ENCODE measurements at places on chromosomes 2 and 18.
A peak's percentile ranks its signal among the peaks of the same experiment; 100 is the strongest.

- DNase-seq = no peak
Observed at GRCh38 chr2:16466133-16466820, 199.4 kb downstream of the CYRIA start.

DNA sequence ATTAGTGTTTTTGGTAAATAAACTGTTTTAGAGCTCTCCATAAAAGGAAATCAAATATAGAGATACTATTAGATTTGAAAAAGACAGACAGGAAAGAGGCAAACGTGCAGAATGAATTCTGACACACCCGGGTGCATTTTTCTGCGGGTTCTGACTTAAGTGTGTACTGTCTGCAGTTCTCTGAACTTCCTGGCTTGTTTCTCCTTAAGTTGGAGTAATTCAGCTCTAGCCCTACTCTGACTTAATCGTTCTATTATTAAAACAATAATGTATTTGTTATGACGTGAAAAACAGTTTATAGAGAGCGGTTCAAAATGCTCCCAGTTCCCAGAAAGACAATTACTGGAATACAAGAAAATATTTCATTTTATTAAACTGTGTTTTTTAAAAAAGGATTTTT lies 305.9 kb downstream of the ARHGAP15 start:
- DNase-seq = no peak

DNA sequence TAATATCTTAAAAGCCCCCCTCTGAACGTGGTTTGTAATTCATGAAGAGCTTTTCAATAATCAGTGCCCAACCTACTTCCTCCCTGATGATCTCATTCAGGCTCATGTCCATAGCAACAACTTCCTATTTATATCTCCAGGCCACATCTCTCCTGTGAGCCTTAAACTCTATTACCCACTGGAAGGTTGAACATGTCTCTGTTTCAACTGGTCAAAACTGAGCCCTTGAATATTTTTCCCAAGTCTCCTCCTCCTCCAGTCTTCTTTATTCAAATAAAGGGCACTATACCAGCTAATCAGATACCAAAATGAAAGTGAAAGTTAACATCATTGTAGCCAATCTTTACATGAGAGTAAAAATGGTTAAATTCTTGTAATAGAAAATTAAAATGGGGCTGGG lies 63.7 kb upstream of the ITGA4 start:
- DNase-seq = no peak

- DNase-seq = no peak
Observed at GRCh38 chr2:235864733-235865515, 303.3 kb downstream of the GBX2 start.

DNA sequence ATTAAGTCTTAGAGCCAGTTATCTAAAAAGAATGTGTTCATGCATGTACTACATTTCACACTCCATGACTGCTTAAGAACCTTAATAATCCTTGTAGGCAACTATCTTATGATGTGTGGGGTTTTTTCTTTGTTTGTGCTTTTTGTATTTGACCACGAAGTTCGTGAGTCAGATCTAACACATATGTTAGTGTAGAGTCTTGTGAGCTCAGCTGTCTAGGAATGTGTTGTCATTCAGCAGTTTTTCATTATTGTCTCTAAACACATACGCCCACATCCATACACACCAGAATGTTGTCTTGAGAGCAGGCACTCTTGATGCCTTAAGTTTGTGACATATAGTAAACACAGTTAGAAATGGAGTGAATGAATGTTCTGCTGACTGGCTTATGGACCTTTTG lies 38.4 kb downstream of the CAB39 start:
- peak; percentile 51 for DNase-seq

DNA sequence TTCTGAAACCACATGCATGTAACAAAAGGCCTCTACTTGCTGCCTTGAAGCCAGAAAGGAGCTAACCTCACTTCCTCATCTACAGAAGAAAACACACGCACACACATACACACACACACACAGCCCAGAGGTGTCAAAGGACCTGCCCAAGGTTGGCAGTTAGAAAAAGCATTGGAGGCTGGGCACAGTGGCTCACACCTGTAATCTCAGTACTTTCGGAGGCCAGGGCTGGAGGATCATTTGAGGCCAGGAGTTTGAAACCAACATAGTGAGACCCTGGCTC lies 125.9 kb upstream of the RNF152 start:
- DNase-seq = no peak

GRCh38 chr18:57891707-57892391 lies 88.7 kb upstream of the ATP8B1 start:
- DNase-seq = no peak

GRCh38 chr2:144010096-144010836 lies 509.7 kb downstream of the ZEB2 start:
- DNase-seq = no peak

DNA sequence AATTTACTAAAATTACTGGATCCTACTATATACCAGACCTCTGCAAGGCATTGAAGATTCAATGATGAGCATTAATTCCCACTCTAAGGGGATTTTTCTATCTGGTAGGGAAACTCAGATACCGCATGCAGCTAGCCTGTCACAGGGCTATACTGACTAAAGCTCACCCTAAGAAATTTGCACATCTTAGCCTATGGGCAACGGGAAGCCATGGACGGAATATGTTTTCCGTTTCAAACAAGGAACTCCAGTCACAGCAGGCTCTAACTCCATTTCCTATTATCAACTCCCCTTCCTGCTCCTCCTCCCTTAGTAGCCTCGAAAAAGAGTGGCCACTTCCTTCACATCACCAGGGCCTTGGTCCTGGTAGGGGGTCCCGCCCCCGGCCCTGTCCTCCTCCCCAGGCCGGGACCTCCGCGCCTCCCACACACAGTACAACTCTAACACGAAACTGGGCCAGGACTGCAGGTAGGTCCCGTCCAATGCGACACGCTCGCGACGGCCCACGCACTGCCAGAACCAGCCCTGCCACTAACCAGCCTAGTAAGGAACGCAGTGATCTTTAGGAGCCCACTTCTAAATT lies 659 bp upstream of the COX5B start:
- no peak for DNase-seq

- peak; percentile 42 for DNase-seq
Observed at GRCh38 chr2:203533676-203534591, 1.2 kb downstream of the RAPH1 start.

DNA sequence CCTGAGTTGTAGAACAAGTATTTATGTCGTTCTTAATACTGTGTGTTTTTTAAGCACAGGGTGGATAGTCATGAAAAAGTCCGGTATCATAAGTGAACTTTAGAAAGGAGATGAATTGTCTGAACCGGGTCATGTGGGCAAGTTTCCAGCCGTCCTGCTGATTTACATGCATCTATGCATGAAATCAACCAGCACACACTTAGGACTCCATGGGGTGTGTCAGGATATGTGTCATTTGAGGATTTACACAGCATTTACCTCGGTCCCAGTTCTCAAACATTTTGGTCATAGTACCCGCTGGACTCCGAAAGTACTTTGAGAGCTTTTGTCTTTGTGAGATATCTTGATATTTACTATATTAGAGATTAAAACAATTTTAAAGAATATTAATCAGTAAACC lies 47.5 kb upstream of the TWSG1 start:
- no peak for DNase-seq

GRCh38 chr2:174984561-174984960 lies 20.6 kb downstream of the CHN1 start:
- DNase-seq = no peak

- peak; percentile 91 for DNase-seq
Observed at GRCh38 chr2:96241900-96242611, 23.7 kb downstream of the TMEM127 start.

- DNase-seq = no peak
Observed at GRCh38 chr18:79512461-79513380, 117.0 kb downstream of the NFATC1 start.

- peak; percentile 6 for DNase-seq
Observed at GRCh38 chr18:58225101-58225500, 181.1 kb downstream of the NEDD4L start.

DNA sequence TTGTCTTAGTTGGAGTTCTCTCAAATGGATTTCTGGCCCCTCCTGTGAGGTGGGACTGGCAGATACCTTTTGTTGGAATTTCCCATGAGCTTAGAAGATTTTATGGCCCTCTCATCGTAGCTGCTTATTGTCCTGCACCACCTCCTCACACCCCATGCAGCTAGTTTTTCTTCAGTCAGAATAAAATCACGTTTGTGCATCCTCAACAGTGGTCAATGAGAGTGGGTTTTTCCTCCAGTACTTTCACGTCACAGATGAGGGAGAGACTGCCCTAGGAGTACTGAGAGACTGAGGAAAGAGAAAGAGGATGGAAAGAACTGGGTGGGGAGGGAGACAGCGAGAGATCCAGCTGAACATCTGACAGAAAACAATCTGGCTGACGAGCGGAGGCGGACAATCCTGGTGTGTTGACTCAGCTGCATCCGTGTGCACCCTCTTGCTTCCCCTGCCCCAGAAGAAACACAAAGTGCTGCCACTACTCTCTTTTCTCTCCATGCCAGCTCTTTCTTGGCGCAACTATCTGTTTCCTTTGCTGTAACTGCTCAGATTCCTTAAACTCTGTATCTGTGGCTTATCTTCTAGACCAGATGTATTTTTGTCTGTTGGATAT lies 7.4 kb downstream of the RAPGEF4 start:
- DNase-seq = no peak

DNA sequence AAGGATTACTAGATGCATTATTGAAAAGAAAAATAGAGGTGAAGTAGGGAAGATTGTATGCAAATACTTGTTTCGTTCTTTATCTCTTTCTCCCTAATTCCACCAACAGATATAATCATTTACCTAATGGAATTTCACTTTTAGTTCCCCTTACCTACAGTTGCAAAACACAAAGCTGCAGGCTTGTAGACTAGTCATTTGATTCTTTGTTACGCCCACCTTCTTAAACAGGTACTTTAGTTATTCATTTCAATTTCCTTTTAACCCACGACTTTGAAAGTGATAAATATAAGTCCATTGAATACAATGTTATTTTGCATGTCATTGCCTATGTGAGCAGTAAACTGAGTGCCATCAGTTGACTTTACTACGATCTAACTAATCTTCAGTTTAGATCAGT lies 3.9 kb upstream of the HRH4 start:
- DNase-seq = peak; percentile 28

GRCh38 chr2:3430740-3431490 lies 51.4 kb downstream of the TRAPPC12 start:
- no peak for DNase-seq

- no peak for DNase-seq
Observed at GRCh38 chr2:9200633-9201015, 6.0 kb upstream of the ASAP2 start.

- peak; percentile 66 for DNase-seq
Observed at GRCh38 chr2:237154082-237154638, 68.5 kb downstream of the COPS8 start.

- peak; percentile 81 for DNase-seq
Observed at GRCh38 chr2:12504443-12504842, 212.3 kb upstream of the TRIB2 start.

DNA sequence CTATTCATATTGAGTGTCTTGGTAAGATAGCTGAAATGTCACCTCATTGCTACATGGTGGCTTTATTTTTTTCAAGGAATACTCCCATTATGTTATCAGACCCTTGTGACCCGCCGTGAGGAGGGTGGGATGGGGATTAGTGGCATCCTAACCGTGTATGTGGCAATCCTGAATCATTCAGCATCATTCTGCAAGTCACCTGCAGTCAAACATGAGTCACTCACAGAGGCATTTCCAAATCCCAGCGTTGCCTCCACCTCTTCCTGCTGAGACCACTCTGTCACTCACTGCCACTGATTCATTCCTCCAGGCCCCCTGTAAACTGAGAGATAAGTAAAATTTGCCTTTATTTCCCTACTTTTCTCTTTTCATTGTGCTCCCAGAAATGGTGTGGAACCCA lies 307.4 kb upstream of the KLHL29 start:
- DNase-seq = no peak

DNA sequence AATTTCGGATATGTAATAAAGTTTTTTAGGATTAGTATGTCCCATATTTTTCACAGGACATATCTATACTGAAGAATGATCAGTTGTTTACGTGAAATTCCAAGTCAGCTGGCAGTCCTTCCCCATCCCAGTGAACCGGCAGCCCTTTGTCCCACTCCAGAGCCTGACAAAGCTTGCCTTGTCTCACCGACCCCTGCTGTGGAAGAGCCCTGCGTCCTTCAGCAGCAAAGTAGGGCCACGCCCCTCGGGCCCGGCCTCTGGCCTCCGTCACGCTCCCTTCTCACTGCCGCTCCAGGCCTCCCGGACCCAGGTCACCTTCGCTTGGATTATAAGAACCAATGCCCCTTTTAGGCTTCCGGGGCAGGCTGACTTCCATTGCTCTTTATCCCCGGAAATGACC lies 89.8 kb upstream of the TGIF1 start:
- no peak for DNase-seq

- no peak for DNase-seq
Observed at GRCh38 chr18:75010278-75010677, 198.7 kb downstream of the PTGR3 start.

GRCh38 chr2:232573771-232574435 lies 23.4 kb downstream of the EIF4E2 start:
- DNase-seq = no peak

DNA sequence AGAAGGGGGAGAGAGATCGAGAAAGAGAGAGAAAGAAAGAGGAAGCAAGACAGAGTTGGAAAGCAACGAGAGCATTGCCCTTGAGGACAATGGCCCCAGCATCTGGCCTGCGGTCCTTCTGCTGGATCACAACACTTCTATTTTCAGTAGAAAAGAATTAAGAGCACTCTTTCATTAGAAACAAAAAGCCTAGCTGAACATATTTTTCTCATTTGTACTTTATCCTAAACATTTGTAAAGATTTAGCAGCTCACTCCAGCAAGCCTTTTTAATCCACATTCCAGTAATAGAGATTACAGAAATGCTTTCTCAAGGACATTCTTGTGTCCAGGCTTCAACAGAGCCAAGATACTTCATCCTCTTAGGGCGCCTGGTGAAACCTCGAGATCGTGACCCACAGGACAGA lies 31.6 kb upstream of the AFF3 start:
- DNase-seq = no peak

GRCh38 chr2:104240984-104241383 lies 612.9 kb upstream of the POU3F3 start:
- no peak for DNase-seq

DNA sequence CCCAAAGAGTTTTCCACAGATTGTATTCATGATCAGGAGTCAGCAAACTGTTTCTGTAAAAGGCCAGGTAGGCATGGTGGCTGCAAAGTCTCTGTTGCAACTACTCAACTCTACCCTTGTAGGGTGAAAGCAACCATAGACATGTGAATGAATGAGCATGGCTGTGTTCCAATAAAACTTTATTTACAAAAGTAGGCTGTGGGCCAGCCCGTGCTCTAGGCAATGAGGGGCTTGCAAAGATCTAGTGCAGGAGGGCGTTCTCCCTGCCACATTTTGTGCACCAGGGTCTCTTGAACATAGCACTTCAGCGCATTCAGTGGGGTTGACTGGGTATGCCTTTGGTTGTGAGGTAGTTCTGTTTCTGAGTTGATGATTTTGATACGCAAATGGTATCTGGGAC lies 85.8 kb downstream of the ST6GAL2 start:
- DNase-seq = no peak
